ENCODE measurements at places on chromosomes 2 and 18.

DNA sequence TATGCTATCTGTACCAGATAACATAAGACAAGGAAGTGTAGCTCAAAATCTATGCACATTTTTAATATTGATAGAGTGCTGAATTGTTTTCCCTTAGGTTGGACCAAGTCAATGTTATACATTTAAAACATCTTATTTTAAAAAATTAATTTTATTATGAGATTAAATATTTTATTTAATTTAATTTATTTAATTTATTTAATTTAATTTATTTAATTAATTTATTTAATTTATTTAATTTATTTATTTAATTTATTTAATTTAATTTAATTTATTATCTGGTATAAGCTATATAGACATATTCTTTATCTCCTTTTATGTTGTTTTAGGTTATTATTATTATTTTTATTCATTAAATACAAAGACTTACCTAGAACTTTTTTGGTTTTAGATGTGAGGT is 551.7 kb upstream of the LRRTM1 start:
- no peak for DNase-seq

GRCh38 chr18:6764382-6764781 is 34.9 kb downstream of the ARHGAP28 start:
- no peak for DNase-seq

DNA sequence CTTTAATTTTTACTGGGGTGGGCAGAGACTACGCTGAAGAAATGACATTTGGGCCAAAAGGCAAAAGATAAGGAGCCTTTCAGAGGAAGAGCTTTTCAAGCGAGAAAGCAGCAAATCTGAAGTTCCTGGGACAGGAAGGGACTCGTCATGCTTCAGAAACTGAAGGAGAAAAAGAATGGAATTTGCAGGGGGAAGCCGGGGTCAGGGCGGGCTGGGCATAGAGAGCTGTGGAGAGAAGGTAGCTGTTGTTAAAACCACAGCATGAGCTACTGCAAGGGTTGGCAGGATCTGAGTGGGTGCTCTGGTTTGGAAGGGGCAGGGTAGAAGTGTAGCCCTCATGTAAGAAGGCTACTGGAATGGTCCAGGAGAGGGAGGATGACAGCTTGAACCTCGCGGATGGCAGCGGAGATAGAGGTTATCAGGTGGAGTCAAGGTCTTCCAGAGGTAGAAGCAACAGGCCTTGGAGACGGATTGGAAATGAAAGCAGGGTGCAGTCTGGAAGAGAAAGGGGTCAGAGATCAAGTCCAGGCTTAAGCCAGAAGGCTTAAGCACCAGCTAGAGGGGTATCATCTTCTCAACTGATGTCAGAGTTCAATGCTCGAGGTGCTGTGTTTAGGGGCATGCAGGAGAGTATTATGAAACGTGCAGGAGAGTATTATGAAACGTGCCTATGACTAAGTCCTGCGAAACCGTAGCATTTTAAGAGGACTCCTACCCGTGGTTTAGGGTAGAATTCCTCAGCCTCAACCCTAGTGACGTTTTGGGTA is 18.9 kb downstream of the ATP8B1 start:
- no peak for DNase-seq

GRCh38 chr2:213500881-213501280 is 216.6 kb downstream of the SPAG16 start:
- DNase-seq = no peak

DNA sequence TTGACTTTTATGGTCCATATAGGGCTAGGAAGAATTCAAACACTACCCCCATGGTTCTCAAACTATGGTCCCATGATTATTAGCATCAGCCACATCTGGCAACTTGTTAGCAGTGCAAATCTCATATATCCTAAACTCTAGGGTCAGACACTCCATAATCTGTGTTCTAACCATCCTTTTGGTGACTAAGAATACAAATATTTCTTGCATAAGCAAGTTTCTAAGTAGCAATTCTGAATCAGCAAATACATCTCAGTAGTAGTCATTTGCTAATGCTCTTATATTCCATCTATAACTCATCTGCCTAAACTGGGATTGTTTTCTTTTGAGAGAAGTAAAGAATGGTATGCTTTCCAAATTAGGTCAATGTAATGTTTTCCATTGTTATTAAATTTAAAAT is 447.3 kb downstream of the TMX3 start:
- DNase-seq = no peak

GRCh38 chr2:60416221-60417008 is 137.0 kb downstream of the BCL11A start:
- DNase-seq = no peak

GRCh38 chr18:55731594-55732042 is 143.6 kb upstream of the TCF4 start:
- DNase-seq = no peak

All from activated naive CD4-positive, alpha-beta T cell treated with anti-CD3 and anti-CD28 coated beads for 36 hours (primary cell).